CD8-positive, alpha-beta memory T cell (primary cell): ENCODE measurements at places on chromosomes 12 and 14.
A peak's percentile ranks its signal among the peaks of the same experiment; 100 is the strongest.

- DNase-seq = no peak
Observed at GRCh38 chr14:36518586-36519430, 1.2 kb downstream of the NKX2-1 start.

GRCh38 chr14:33786091-33786825, 164.6 kb downstream of the EGLN3 start:
- DNase-seq = no peak

GRCh38 chr14:91858536-91859275, 8.6 kb downstream of the TC2N start:
- DNase-seq = no peak

- DNase-seq = no peak
Observed at GRCh38 chr12:112941528-112942335, 3.5 kb downstream of the OAS3 start.

DNA sequence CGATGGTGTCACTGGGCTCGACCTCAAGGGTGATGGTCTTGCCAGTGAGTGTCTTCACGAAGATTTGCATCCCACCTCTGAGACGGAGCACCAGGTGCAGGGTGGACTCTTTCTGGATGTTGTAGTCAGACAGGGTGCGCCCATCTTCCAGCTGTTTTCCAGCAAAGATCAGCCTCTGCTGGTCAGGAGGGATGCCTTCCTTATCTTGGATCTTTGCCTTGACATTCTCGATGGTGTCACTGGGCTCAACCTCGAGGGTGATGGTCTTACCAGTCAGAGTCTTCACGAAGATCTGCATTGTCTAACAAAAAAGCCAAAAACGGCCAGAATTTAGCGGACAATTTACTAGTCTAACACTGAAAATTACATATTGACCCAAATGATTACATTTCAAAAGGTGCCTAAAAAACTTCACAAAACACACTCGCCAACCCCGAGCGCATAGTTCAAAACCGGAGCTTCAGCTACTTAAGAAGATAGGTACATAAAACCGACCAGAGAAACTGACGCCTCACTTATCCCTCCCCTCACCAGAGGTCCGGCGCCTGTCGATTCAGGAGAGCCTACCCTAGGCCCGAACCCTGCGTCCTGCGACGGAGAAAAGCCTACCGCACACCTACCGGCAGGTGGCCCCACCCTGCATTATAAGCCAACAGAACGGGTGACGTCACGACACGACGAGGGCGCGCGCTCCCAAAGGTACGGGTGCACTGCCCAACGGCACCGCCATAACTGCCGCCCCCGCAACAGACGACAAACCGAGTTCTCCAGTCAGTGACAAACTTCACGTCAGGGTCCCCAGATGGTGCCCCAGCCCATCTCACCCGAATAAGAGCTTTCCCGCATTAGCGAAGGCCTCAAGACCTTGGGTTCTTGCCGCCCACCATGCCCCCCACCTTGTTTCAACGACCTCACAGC, 717 bp downstream of the UBC start:
- peak; percentile 87 for DNase-seq

DNA sequence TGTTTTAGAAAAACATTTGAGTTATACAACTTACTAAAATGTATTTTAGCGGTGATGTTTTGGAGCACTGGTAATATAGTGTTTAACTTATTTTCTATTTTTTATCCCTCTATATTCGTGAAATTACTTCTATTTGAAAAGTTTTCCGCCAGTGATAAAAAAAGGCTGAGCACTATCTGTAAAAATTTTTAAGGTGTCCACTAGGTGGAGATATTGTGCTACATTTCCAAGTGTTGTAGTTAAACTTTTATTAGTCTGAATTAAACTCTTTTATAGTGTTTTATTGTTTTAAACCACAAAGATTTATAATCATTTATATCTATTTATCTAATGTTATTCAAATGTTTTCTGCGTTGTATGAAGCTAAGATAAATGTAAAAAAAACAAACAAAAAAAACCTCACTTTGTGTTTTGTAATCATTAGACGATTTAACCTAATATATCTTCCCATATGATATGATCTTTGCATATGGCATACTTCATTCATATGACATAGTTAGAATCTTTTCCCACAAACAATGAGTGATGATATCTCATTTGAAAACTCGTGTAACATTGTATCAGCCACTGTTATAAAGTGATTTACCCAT, 11.8 kb downstream of the ALG10B start:
- no peak for DNase-seq
